ENCODE measurements at places on chromosomes 4 and X.

GRCh38 chrX:34877436-34877835 lies 65.2 kb upstream of the FAM47B start:
- no peak for DNase-seq

DNA sequence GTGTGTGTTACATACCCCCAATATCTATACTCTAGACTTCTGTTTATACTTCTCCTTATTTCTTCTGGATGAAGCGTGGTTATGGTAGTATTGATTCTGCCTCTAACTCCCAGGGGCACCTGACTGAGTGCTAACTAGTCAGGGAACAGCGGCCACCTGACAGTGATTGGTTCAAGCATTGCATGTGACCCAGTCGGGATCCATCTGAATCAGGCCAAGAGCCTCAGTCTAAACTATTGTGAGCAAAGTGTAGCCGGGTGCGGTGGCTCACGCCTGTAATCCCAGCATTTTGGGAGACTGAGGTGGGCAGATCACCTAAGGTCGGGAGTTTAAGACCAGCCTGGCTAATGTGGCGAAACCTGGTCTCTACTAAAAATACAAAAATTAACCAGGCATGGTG lies 10.0 kb downstream of the CCDC110 start:
- DNase-seq, result no peak

- DNase-seq, result no peak
Measured at GRCh38 chr4:158814636-158815330, 46.0 kb downstream of the FNIP2 start.

DNA sequence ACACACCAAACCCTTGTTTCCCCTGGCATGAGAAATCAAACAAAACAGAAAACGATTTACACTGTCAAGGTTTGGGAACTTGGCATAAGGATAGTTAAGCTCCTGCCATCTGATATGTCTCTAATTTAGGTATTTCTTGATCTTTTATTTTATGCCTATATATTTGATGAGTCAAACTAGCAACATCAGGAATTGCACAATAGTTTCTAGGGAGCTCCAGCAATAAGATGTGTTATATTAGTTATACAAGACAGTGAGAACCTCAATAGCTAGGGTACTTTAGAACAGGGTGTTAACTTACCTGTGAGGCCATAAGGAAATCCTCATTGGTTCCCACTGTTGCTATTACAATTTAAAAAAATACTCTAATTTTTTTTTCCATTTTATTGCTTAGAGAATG lies 474.2 kb downstream of the GBA3 start:
- DNase-seq, result no peak

GRCh38 chrX:133884430-133885394 lies 100.7 kb downstream of the GPC3 start:
- DNase-seq, result no peak

DNA sequence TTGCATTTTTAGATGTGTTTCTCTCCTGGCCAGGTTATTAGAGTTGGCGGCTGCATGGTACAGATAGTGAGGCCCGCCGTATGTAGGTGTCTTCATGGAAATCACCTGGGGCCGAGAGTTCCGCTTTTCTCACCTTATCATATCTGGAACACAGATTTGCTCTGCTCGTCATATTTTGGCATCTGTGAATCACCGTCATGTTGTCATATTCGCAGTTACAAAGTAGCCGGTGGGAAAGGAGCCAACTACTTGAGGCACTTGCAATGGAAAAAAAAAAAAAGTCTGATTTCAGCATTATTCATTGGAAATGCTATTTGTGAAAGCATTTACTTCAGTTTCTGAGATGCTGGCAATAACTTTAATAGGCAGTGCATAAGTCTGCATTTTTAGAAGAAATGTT lies 1715.2 kb upstream of the TENM3 start:
- no peak for DNase-seq

GRCh38 chr4:41935652-41936021 lies 408 bp downstream of the TMEM33 start:
- DNase-seq, result no peak

DNA sequence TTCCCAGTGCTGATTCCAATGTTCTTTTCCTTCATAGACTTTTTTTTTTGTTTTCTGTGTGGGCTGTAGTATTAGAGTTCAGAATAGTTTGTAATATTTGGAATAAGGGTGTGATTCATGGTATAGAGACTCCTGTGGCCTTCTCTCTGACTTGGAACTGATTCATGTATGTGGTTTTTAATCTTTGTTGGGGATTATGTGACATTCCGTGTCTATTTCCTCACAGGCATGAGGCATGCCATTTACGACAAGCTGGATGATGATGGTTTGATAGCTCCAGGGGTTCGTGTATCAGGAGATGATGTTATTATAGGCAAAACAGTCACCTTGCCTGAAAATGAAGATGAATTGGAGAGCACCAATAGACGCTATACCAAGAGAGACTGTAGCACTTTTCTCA lies 44.4 kb downstream of the POLR2B start:
- no peak for DNase-seq

- DNase-seq, result no peak
Measured at GRCh38 chr4:646460-646859, 21.1 kb downstream of the PDE6B start.

- DNase-seq, result peak; percentile 39
Measured at GRCh38 chr4:165222651-165222994, 15.3 kb downstream of the KLHL2 start.

DNA sequence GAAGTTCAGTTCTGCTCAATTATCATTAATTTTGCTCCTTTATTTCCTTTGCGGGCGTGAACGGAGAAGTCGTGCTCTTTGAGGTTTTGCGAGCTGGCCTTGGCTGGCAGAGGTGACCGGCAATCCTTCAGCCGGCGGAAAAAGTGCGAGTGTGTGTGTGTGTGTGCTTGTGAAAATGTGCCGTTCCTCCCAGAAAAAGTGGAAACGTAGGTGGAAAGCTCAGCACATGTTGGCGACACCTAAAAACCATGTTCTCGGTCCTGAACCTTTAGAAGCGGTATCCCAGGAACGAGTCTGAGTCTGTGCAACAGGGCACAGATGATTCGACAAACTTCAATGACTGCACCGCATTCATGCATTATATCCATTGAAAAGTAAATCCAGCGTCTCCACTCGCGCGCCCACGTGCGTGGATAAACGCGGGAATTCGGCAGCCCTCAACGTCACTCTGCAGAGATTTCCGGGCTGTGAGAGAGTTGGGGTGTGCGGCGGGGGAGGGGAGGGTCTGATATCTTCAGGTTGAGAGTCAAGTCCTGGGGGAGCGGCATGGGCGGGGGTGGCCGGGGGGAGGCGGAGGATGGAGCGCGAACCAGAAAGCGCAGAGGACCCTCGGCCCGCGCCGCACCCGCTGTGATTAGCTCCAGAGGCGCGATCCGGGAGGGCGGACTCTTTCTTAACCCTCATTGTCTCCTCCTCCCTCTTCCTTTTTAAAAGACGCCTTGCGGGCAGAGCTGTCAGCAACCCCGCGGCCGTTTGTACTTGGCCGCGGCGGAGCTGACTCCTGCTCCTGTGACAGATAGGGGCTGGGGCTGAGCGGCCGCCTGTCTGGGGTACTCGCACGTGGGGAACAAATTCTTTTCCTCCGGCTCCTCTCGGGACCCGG lies at the start of gene SHISA3:
Gene SHISA3, plus strand, starts transcription at position 737 of the 883 bp plus-strand sequence. CDS start 569 bp downstream, outside the sequence.
- DNase-seq, result no peak

- DNase-seq, result no peak
Measured at GRCh38 chrX:1534301-1535168, 2.5 kb downstream of the P2RY8 start.

- no peak for DNase-seq
Measured at GRCh38 chrX:69298466-69299140, 133.3 kb upstream of the PJA1 start.

DNA sequence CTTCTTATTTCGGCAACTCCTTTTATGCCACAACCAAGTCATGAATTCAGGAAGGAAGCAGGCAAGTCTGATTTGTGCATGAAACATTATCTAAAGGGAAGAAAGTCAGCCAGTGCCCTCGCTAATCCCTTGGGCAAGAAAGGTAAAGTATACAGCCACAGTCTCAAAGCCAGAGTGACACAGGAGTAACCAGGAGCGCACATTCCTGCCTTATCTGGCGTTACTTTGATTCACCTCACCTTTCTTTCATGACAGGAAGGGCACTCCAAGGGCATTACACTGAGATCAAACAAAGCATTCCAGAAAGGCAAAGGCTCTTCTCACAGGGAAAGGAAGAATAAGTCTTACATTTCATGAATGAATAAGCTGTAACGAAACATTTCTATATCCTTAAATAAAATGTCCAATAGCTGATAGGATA lies 38.8 kb downstream of the FAT1 start:
- no peak for DNase-seq

- no peak for DNase-seq
Measured at GRCh38 chr4:41134581-41134980, 79.8 kb downstream of the APBB2 start.

DNA sequence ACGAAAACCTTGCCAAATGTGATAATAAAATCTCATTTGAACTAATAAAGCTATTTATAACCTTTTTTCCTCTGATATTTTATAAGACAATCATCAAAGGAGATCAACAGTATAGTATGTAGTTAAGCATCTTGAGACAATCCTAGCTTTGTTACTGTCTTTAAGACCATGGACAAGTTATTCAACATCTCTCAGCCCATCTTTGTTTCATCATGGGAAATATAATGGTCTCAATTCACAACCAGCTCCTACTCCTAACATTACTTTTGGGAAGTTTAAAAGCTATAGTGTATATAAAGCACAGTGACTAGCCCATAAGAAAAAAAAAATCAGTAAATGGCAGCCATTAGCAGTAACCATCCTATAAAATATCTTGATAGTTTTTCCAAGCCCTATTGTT lies 57.6 kb upstream of the APELA start:
- no peak for DNase-seq

DNA sequence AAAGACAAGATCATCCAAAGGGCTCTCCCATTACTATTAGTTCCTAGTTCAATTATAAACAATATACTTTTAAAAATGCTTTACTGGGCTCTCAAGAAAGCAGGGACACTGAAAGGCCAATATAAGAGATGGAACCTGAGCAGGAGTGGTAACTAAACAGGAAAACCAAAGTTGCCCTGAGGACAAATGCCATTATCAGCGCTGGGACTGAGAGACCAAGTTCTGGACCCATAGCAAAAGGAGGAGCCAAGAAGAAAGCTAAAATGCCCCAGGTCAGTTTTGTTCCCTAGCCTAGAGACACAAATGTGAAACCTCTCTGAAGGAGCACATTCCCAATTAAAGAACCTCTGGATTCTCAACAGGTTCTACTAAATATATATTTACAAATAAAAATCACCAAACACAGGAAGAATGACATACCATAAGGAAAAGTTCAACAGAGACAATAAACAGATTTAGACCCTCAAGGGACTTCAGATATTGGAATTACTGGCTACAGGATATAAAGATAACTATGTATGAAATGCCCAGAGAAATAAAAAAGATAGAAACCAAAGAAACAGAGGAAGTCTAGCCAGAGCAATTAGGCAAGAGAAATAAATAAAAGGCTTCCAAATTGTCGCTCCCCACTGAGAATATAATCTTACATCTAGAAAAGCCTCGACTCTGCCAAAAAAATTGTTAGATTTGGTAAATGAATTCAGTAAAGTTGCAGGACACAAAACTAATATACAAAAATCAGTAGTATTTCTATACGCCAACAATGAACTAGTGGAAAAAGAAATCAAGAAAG lies 67.1 kb downstream of the KLHL8 start:
- peak; percentile 7 for DNase-seq

GRCh38 chrX:140091125-140091886 lies 126.0 kb upstream of the CXorf66 start:
- DNase-seq, result no peak

GRCh38 chr4:113411496-113411938 lies 350.0 kb downstream of the CAMK2D start:
- DNase-seq, result peak; percentile 40

DNA sequence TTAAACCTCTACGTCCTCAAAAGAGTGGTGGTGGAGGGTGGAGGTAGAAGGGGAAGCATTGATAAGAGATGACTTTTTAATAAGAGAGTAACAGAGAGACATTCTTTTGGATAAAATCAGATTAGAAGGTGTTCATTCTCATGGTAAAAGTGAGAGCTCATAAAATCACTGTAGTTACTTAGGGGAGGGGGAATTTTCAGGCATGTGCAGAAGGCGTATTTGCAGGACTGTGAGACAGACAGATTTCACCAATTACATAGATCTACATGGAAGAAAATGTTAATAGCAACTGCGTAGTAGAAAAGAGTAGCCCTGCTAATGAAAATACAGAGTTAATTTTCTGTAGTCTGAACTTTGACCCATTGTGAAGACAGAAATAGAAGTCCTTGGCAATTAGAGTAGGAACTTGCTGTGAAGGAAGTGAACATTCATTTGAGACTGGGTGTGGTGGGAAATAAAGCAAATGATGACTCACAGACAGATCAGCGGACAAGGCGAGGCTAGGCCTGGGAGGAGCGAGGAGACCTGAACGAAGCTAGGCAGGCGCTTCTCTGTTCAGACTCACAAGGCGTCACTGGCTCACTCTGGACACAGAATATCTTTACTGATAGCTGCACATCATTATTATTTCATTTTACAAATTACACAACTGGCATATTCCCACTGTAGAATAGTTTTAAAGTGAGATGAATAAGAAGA lies 57.2 kb upstream of the FAM9C start:
- DNase-seq, result no peak

- no peak for DNase-seq
Measured at GRCh38 chr4:101065935-101066485, 281.3 kb downstream of the PPP3CA start.

DNA sequence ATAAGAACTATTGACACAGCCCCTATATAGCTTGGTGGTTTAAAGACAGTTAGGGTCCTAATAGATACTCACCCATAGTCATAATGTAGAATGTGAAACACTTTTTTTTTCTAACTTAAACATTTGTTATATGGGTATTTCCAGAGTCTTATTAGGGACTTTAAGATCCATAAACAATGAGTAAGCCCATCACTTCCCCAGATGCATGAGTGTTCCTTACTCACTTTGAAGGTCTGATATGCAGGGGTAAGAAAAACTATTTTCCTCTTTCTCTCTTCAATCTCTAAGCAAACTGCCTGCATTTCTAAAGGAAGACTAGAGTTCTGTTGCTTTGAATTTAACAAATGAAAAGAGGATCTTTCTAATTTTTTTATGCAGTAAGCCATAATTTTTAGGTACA lies 443.6 kb upstream of the PITX2 start:
- no peak for DNase-seq

DNA sequence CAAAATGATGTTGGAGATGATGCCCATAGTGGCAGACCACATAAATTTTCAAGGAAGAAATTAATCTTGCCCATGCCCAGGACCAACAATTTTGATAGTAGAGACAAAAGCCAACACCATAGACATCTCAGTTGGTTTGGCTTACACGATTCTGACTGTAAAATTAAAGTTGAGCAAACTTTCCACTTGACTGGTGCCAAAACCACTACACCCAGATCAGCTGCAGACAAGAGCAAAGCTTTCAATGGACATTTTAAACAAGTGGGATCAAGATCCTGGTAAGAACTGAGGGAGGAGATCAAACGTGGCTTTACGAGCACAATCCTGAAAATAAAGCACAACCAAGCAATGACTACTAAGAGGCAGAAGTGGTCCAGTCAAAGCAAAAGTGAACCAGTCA lies 90.7 kb downstream of the PAPSS1 start:
- DNase-seq, result no peak

DNA sequence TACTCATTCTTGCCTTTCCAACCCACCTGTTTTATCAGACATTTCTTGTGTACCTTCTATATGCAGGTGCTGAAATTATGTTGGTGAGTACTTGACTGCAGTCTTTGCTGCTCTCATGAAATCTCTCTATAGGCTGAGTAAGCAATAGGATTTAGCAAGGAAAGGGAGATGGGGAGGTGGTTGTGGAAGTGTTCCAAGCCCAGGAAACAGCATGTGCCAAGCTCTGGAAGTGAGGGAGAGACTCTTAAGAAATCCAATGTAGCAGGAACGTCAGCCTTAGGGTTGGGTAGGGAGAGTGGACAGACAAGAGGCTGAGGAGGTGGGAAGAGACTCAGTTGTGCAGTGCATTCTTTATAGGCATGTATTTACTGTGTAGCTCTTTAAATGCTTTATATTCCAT lies 5.6 kb downstream of the SEPTIN11 start:
- DNase-seq, result no peak

All from T47D (cell line).